Dermis blood vessel endothelial cell (primary cell): ENCODE measurements at places on chromosomes 2 and 18. TPM values are rescaled to one million over a fixed set of nuclear protein-coding genes. Genes with fewer than 3 reads are reported as not detected.

GRCh38 chr2:107336526-107336925 is 450.6 kb upstream of the ST6GAL2 start:
- no peak for DNase-seq

DNA sequence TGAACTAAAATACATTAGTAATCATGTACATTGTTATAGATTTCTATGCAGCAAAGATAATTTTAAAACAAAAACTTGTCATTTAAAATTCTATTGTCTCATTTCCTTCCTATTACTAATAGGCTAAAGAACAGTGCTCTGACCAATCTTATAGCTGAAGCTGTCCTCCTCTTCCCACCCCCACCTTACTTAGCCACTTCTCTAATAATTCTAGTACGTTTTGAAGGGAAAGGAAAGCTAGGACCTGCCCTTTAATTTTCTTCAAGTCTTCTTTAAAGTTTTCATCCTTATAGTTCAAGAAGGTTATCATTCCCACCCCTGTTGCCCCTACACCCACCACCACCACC is 121.6 kb downstream of the RBMS1 start:
- DNase-seq = peak; percentile 82

- no peak for DNase-seq
These were observed 339.0 kb downstream of the SATB2 start for GRCh38 chr2:199118673-199119112.

GRCh38 chr2:69395866-69396265 is 8.8 kb upstream of the GFPT1 start:
- DNase-seq = no peak

DNA sequence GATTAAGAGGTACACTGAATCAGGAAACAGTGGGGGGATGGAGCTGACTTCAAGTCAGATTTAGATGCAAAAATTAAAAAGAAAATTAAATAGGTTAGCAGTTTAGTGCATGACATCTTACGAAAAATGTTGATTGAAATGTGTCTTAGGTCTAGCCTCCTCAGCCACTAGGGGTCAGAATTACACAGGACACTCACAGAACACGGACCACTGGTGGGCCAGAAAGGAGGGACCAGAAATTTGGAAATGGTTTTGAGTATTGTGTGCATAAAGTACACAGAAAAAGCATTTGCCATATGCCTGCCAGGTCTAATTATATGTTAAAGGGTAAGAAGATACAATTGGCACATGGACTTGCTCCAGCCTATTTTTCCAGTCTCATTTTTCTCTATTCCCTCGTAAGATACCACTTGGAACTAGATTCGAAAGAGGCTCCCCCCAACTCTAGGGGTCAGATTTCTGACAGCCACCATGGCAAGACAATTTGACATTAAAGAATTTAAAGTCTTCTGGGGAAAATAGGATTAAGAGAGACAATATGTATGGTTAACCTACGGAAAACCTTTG is 550.2 kb upstream of the SETBP1 start:
- peak; percentile 35 for DNase-seq

- DNase-seq = no peak
These were observed 43.2 kb downstream of the SP140 start for GRCh38 chr2:230268606-230269243.

DNA sequence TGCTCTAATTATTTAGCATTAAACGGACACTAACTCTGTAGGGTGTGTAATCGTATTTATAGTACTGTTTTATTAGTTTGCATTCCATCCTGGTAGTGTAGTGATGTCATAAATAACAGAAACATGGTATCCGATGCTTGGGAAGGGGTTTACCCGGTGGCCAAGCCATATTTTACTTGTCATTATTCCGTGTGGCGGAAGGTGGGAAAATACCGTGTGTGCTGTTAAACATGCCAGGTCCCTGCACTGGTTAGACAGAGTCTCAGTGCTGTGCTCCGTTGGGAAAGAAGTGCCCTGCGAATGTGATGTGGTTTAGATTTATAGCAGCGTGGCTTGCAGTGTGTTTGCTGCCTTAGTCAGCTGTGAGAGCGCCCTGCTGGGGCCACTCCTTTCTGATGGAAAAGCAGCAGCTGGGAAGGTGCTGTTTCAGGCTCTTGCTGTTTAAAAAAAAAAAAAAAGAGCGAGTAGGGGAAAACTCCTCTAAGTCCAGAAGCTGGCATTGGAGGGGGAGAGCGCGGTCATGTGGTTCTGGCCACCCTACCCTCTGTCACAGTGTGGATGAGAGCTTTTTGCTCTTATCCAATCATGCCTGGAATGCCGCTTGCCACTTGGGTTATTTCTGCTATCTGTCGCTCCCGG is 211.0 kb downstream of the NEDD4L start:
- DNase-seq = no peak

DNA sequence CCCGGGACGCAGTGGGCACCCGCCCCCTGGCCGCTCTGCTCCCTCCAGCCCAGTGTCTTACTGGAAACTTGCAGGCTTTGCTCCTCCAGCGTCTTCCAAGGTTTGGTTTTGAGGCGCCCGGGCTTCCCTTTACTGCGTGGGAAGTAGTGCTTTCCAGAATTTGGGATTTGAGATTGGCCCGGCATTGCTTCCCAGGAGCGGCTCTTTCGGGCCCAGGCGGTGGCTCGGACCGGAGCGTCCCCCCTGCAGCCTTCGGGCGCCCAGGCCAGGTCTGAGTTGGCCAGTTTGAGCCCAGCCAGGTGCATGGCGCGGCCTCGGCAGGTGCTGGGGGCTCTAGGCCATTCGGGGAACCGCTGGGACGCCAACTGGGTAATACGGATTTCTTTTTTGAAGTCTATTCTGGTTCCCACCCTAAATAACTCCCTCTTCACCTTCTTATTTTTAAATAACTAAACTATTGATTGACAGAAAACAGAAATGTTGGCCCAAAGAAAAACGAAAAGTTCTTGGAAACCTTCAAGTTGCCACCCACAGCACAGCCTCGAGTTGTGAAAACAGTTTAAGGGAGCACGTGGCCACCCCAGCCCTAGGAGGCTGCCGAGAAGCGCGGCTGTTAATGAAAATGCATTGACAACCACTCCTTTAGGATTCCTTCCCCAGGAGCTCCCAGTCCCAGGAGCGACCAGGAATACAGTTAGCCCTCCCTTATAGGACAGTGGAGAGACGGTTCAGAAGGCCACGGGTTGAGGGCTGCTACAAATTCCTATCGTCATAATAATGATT is 766 bp downstream of the SNTG2 start:
- DNase-seq = no peak

CLEC4F gene
- 0.09 and 0.34 TPM in 2 replicates for total RNA-seq

RNF103 gene
- 25.4 and 31.8 TPM in 2 replicates for total RNA-seq

SP110 gene
- total RNA-seq = 5.3 and 7.4 TPM in 2 replicates

PLCD4 gene
- 1.7 and 4.7 TPM in 2 replicates for total RNA-seq

ANKRD36 gene
- 56.5 and 61.8 TPM in 2 replicates for total RNA-seq

SGPP2 gene
- total RNA-seq = 0.05 and 0.17 TPM in 2 replicates

TTC32 gene
- total RNA-seq = 8.1 and 9.4 TPM in 2 replicates

DSC1 gene
- total RNA-seq = not detected in 2 replicates
